ENCODE measurements at places on chromosomes 7 and 10.

GRCh38 chr10:114095559-114096337 is 52.1 kb downstream of the ADRB1 start:
- DNase-seq = no peak

- DNase-seq = no peak
Measured at GRCh38 chr7:128022631-128023532, 8.4 kb downstream of the LRRC4 start.

- DNase-seq = no peak
Measured at GRCh38 chr7:115634633-115635032, 395.9 kb downstream of the TFEC start.

DNA sequence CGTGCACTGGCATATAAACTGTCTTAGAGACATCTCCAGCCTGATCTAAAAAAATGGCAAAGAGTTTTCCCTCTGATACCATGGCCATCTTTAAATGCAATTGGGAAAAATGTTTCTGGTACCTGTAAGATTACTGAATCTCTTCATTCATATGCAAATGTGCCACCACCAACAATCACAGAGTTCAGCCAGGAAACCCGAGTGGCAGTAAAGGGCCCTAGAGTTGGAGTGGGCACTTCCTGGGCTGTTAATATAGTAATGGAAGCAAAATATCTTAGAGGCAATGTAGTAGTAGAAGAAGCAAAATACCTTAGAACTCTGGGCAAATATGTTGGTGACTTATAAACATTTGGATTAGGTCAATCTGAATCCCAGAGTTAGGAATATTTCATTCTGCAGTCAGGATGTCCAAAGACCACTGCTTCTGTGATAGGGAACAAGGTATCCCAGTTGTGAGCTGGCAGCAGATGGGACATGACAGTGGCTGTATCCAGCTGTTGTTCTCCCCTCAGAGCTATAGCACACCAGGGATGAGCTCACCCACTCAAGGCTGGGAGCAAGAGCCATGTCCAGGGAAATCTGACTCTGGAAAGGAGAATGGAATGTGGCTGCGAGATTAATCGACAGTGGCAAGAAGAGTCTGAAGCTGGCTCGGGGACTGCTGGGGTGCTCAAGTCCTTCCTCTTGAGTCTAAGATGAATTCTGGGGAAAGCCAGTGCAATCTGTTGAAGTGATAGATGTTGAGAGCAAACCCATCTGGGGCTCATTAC is 332.1 kb downstream of the PHTF2 start:
- no peak for DNase-seq

- no peak for DNase-seq
Measured at GRCh38 chr7:45178241-45179225, 20.9 kb downstream of the RAMP3 start.

- no peak for DNase-seq
Measured at GRCh38 chr10:90450797-90451196, 407.0 kb downstream of the HTR7 start.

- DNase-seq = no peak
Measured at GRCh38 chr7:38411404-38411803, 138.0 kb upstream of the TARP start.

DNA sequence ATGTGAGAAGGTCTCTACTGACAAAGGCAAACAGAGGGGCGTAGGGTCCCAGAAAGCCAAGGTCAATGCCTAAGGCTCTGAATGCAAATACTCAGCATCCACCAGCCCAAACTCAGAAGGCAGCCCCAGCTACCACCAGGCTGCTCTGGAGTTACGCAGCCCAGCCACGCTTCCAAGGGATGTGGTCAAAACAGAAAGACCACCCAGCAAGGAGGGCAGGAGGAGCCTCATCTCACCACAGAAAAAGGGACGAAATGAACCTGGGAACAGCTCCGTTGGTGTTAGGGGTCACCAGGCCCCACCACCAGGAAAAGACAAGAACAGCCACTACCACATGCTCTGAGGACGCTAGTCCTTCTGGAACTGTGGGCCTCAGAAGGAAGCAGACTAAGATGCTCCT is 65.1 kb downstream of the CTBP2 start:
- no peak for DNase-seq

DNA sequence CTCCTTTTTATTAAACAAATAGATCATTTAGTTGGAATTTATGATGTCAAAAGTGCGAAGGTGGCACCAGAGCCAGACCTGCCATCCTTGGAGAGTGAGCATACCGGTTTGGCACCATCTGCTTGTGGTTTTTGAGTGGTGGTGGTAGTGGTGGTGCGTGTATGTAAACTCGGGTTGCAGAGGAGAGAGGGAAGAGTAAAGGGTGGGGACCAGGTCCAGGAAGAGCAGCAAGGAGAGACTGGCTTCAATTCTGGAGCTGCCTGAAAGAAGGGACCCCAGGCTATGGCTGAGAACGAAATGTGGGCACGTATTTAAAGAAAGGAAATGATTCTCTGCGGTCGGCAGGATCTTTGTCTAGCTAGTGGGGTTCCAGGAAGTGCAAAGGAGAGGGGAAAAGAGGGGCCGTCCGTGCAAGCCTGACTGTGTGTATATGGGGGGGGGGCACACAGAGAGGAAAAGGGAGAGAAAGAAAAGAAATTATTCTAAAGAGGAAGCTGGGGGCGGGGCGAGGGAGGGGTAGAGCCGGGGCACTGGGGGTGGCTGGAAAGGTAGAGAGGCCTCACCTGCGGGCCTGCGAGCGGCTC is 448 bp upstream of the GOLGA7B start:
- DNase-seq = no peak

DNA sequence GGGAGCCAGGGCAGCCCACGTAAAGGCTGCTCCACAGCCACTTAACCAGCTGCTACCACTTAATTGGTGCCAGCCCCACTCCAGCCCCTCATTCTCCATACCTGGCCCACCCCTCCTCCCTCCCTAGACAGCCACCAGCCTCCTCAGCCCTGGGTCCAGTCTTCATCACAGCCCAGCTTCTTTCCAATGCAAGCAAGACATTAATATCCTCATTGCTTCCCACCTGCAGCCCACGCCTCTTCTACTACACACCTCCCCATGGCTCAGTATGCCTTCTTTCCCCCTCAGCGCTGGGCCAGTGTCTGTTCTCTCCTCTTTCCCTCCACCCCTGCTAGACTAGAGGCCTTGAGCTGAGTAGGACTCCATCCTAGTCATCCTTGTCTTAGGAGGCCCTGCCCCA is 33.5 kb upstream of the UNC5B start:
- DNase-seq = no peak

- DNase-seq = no peak
Measured at GRCh38 chr10:60480865-60481563, 91.3 kb upstream of the ANK3 start.

- no peak for DNase-seq
Measured at GRCh38 chr7:104625956-104626355, 297.6 kb downstream of the LHFPL3 start.

GRCh38 chr10:92737484-92737883 is 47.7 kb downstream of the HHEX start:
- DNase-seq = no peak

DNA sequence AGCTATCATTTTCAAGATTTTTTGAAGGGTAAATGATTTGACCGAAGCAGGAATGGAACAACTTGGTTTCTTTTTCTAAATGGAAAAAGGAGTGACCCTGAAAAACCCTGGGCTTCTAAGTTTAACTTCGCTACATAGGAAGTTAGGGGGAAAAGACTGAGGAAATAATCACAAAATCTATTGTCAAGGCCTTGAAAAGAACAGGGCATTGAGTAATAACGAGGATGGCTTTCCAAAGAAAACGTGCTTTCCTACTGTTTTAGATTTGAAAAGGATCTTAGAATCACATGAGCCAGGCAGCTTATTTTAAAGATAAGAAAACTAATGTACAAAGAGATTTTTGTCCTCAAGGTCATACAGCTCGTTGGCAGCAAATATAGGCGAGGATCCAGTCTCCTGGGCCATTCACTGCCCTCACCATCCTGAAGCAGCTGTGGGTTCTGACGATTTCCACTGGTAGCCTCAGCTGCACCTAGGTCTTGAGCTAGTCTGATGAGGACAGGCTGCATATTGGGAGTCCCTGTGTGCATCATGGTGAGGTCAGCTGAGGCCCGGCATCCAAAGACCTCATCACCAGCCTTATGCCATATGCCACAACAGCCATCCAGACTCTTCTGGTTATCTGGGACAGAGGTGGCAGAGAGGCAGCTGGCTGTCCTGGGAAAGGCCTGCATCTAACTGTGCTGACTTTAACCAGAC is 384.7 kb upstream of the NRP1 start:
- no peak for DNase-seq

DNA sequence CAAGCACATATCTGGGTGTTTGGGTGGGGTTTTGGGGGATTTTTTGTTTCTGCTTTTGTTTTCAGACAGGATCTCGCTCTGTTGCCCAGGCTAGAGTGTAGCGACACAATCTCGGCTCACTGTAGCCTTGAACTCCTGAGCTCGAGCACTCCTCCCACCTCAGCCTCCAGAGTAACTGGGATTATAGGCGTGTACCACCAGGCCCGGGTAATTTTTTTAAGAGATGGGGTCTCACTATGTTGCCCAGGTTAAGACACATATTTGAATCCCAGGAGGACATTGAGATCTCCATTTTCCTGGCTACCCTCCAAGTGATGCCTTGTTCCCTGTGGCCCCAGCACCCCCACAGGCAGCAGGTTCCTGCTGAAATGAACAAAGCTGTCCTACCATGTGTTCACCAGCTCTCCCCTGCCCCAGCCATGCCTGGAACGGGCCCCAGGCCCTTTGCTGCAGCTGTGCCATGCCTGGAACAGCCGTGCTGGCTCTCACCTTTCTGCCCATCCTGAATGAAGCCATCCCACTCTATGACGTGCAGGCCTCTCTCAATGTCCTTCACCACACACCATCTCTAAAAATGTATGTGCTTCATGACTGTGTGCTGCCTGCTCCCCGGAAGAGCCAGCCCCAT is 55.0 kb upstream of the DNAAF5 start:
- DNase-seq = no peak
